ENCODE measurements at places on chromosomes 16 and 17. TPM values are rescaled to one million over a fixed set of nuclear protein-coding genes. Genes with fewer than 3 reads are reported as not detected.

- H3K4me1 ChIP-seq, result no peaks in the 10 kb centered on the region
- no peak overlapping the region for H3K4me3 ChIP-seq
- no peak for DNase-seq
- H3K27me3 ChIP-seq, result no peaks in the 10 kb centered on the region
- no peaks in the 10 kb centered on the region for H3K36me3 ChIP-seq
- no peak overlapping the region for H3K27ac ChIP-seq
These were observed 2.3 kb downstream of the CCL17 start for GRCh38 chr16:57406881-57407280.

DNA sequence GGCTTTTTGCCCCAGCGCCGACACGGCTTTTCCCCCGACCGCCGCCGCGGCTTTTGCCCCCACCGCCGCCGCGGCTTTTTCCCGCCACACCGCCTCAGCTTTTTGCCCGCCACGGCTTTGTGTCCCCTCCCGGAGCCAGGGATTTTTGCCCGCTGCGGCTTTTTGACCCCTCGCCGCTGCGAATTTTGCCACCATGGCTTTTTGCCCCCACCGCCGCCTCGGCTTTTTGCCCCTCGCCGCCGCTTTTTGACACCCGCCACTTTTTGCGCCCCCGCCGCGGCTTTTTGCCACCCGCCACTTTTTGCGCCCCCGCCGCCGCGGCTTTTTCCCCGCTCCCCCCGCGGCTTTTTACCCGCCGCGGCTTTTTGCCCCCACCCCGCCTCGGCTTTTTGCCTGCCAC, 1342.5 kb downstream of the TP53TG3F start:
- DNase-seq, result no peak
- H3K27ac ChIP-seq, result no peak overlapping the region
- no peaks in the 10 kb centered on the region for H3K36me3 ChIP-seq
- H3K4me3 ChIP-seq, result no peak overlapping the region

GRCh38 chr17:63927464-63928171, 4.5 kb downstream of the CD79B start:
- no peak overlapping the region for H3K27ac ChIP-seq
- no peaks in the 10 kb centered on the region for H3K27me3 ChIP-seq
- DNase-seq, result no peak
- H3K4me3 ChIP-seq, result no peak overlapping the region

Gene C17orf78
- total RNA-seq, result not detected

Gene ABCA10
- total RNA-seq, result 26.6 TPM

Gene KRT14
- total RNA-seq, result 0.71 TPM

Measured in lung (tissue), 17 donors.